Fibroblast of skin of back (primary cell): ENCODE measurements at places on chromosomes 7 and 10.

- no peak for DNase-seq
Measured at GRCh38 chr10:125112697-125113494, 47.5 kb downstream of the CTBP2 start.

DNA sequence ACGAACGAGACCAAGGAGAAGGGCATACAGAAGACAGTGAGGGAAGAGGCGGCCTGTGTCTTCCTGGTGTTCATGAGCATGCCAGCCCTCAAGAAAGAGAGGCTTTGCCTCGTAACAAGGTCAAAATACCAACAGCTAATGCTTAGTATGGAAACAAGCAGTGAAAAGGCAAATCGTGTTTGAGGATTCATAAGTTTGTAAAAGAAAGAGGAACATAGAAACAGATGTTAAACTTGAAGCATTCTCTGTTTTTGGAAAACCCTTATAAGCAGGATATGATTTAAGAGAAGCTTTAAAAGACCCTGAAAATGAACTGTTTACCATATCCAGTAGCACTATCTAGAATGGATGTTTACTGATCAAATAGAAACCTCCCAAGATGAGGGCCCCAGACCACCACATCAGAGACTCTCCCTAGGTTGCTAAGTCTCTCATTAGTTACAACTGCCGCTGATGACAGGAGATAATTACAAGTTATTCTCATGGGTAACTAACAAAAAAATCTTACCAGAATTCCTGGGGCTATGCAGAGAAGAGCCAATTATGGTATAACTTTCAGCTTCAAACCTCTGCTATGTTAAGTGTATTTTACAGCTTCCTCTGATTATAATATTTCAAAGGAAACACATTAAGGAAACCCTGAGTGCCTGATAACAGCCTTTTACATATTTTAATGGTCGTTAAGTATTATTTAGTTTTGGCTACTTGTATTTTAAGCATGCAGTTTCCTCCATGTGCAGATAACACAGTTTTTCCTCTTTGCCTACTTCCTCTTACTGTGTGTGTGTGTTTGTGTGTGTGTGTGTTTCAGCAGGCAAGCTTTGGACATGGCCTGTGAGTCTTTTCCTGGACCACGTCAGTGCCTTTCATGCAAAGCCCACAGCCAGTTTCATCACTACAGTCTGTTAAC, 17.9 kb downstream of the JCAD start:
- DNase-seq: no peak

DNA sequence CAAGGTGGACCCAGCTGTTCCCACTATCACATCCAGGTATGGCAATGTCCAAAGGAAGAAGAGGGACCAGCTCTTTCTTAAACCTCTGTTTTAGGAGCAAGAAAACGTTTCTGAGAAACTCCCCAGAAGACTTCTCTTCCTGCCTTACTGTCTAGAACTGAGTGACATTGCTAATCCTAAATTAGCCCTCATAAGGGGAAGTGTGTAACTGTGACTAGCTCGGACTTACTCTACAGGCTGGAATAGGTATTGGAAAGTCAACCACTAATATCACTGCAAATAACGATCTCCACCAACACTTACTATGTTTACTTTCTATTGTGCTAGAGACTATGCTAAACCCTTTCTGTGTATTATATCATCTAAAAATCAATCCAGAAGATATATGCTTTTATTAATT, 49.9 kb upstream of the RELN start:
- DNase-seq: no peak

DNA sequence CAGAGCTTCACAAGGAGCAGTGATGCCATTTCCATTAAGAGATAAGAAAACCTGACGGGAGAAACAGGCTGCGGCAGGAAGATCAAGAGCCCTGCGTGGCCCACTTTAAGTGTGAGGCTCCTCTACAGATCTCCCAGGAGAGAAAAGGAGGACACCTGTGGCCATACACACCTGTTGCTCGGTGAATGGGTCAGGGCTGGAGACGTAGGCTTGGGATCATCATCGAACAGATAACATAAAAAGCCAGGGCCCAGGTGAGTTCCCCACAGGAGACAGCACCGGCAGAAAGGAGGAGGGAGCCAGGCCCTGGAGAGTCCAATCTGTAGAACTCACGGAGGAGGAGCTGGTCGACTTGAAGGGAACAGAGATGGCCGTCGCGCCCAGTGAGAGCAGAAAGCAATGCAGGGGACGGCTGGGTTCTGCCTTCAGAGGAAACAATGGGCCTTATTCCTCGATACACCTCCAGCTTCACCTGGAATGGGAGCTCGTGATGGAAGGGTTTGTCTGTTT, 556.8 kb downstream of the DNAJB6 start:
- no peak for DNase-seq

DNA sequence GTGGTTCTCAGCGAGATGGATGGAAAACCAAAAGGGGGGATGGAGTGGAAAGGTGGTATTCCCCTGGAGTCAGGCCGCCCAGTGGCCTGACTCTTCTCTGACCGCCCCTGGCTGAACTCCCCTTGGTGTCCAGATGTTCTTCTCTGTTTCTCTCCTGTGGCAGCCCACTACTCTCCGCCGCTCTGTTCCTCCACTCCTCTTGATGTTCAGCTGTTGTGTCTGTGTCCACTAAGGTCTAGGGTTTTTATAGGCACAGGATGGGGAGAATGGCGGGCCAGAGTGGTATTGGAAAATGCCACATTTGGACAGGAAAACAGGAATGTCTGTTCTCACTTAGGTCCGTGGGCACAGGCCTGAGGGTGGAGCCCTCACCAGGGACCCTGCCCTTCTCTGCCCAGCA, 954.3 kb upstream of the MBL2 start:
- no peak for DNase-seq

GRCh38 chr7:134731616-134732015, 47.8 kb upstream of the CALD1 start:
- no peak for DNase-seq

DNA sequence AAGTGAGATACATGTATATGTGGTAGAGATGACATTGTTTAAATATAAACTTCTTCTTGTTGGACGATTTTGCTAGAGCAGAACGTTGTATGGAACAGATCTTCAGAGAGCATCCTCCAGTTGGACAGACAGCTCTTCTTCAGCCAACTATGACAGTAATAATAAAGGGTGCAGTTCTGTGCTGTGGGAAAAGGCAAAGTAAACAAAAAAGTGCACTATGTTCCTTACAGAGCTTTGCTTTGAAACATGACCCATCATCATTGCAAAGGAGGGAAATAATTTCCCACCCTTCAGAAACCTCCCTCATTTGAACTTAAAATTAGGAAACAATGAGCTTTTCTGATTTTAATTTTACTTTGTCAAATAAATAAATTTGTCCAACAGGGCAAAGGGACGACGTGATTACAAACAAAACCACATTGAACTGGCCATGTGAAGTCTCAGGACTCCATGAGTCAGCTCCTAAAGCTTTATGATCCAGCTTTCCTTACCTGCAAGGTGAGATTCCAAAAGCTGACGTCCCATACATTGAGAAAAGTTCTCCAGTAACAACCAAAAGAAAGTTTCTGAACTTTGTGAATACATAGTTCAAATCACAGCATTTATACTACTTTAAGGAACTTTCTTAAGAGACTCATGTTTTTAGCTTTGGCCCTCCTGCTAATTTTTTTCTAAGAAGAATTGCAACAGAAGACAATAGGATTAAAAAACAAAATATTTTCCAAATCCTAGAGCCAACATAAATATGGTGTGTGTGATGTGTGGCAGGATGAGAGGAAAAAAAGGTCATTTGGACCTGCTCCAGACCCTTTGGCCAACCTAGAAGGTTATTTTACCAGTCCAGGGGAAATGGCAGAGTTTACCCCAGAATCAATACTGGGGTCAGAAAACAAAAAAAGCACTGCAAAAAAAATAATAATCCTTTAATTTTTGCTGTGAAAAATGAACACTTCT, 565.4 kb upstream of the NRP1 start:
- DNase-seq: no peak

GRCh38 chr10:63758080-63758479, 236.9 kb downstream of the REEP3 start:
- peak; percentile 74 for DNase-seq

- no peak for DNase-seq
Measured at GRCh38 chr10:129851941-129852640, 112.0 kb downstream of the EBF3 start.

DNA sequence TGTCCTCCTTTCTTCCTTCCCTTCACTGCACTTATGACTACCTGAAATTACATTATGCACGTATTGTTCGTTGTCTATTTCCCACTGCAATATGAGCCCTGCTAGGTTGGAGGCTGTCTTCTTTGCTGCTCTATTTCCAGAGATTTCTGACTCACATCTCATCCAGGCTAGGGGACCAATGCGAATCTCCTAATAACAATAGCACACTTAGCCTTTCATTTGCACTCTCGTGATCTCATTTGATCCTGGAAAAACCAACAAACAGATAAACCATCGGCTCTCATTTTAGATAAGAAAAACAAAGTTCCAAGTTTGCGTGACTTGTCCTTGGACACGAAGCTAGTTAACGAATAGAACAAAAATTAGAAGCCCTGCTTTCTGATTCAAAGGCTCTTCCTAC, 1.4 kb downstream of the ZNF438 start:
- no peak for DNase-seq

- DNase-seq: no peak
Measured at GRCh38 chr7:103597606-103598005, 151.6 kb upstream of the SLC26A5 start.

DNA sequence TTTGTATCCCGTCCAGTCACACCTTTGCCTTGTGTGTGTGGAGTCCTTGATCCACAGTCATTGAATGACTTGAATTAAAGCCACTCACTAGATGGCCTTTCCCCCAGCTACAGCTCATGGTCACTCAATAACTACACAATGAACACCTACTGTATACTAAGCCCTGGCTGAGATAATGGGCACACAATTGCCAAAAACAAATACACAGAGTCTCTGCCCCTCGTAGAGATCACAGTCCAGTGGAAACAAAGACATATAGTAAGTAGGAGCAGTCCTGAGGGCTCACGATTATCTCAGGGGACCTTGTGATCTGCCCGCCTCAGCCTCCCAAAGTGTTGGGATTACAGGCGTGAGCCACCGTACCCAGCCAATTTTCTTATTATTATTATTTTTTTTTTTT, 22.1 kb upstream of the DDIT4 start:
- DNase-seq: no peak

- peak; percentile 90 for DNase-seq
Measured at GRCh38 chr7:74010407-74010806, 17.6 kb upstream of the ELN start.
